ENCODE measurements at places on chromosomes 13 and 19.

GRCh38 chr13:22018076-22018835 is 347.4 kb downstream of the FGF9 start:
- no peak for DNase-seq

GRCh38 chr13:59413126-59413525 is 750.6 kb downstream of the DIAPH3 start:
- no peak for DNase-seq

- peak; percentile 10 for DNase-seq
Observed at GRCh38 chr13:113539176-113539575, 45.4 kb upstream of the TFDP1 start.

- DNase-seq, result no peak
Observed at GRCh38 chr19:55232286-55232602, 3.7 kb upstream of the TMEM86B start.

DNA sequence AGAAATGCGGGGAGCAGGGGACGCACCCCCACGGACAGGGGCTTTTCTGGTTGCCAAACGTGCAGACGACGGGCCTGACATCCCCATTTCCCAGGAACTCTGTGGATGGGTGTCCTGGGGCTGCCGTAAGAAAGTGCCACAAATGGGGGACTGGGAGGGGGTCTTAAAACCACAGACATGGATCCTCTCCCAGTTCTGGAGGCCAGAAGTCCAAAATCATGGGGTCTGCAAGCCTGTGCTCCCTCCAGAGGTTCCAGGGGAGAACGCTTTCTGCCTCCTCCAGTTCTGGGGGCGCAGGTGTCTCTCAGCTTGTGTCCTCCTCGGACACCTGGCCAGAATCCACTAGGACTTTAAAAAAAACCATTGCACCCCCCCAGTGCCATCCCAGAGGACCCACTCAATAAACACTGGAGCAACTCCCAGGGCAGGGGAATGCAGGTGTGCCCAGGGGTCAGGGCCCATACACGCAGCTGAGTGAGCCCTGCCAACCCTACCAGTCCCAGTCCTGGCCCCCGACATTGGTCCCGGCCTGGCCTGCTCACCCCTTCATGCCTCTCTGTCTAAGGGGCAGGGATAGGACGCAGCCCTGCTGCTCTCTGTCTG is 103.9 kb downstream of the GADD45B start:
- no peak for DNase-seq

GRCh38 chr13:41614671-41615527 is 157.5 kb downstream of the RGCC start:
- DNase-seq, result no peak

DNA sequence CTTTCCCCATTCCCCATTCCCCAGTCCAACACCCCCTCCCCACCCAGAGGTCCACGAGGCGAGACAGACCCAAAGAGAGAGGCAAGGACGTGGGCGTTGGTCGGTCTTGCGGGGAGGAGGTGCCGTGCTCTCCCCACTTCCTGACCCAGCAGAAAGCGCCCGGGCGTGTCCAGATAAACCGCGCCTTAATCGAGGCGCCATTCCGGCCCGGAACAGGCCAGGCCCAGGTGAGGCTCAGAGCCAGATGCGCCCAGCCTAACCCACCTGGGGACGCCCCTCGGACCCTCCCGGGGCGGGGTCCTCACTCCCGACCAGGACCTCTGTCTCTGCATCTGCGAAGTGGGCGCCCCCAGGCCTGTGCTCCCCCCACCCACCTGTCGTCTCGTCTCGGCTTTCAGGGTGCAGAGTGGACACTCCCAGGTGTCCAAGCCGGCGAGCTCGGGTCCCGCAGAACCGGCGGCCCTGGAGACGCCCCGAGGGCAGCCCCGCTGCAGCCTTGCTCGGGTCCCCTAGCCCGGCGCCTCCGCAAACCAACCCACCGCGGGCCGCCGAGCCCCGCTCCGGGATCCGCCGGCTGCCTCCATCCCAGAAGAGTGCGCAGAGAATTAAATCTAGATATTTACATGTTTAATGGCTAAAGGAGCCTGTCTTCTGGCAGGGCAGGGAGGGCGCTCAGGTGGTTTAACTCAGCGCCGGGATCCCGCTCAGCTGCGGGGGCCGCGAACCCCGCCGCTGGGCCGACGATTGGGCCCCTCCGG is 5.0 kb upstream of the ONECUT3 start:
- DNase-seq, result no peak

- no peak for DNase-seq
Observed at GRCh38 chr13:113179374-113180230, 21.2 kb downstream of the PROZ start.

DNA sequence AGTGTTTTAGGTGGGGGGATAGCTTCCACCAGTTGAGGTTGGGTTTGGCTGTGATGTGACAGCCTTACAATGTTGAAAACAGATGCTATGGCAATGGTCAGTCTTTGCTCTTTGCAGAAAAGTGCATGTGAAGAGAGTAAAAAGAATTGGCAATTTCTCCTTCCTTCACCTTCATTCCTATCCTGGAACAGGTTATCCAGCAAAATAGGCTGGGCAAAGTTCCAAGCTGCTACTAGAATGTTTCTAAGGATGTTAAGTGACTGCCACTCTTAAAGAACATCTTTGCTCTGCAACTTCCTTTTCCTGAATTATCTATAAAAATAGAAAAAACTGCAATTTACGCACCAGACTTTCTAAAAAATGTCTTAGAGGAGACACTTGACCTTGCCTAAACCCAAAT is 50.1 kb upstream of the MYCBP2 start:
- no peak for DNase-seq

- DNase-seq, result no peak
Observed at GRCh38 chr19:48656840-48657474, 11.0 kb upstream of the CA11 start.

DNA sequence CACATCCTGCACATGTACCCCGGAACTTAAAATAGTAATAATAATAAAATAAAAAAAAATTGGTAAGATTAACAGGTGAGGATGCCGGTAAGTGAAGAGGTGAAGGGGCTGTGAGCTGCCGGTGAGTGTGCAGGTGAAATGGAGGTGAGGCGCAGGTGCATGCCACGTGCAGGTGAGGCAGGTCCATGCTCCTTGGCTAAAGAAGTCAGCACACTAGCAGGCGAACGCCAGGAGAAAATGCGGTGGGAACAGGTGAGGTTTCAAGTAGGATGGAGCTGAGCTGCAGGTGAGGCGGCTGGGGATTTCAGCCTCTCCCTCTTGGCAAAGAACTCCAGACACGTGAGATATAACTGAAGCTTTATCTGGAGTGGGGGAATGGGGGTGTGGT is 7.5 kb upstream of the TNFSF14 start:
- DNase-seq, result peak; percentile 47

DNA sequence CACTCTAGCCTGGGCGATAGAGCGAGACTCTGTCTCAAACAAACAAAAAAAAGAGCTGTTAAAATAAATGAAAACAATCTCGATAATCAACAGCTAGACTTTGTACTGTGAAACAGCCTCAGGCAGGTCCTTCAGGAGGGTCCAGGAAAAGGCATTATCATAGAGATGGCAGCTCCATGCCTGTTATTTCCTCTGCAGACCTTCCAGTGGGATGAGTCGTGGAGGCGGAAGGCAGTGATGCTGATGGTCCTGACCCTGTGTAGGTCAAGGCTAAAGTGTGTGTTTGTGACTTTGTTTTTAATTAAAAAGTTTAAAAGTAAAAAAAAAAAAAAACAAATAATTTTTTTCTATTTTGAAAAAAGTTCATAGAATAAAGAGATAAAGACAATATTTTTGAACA is 117.4 kb downstream of the TNFRSF19 start:
- DNase-seq, result no peak
